ENCODE measurements at places on chromosomes 16 and 17.

- no peak for DNase-seq
These were observed 7.7 kb downstream of the CORO6 start for GRCh38 chr17:29615048-29615385.

DNA sequence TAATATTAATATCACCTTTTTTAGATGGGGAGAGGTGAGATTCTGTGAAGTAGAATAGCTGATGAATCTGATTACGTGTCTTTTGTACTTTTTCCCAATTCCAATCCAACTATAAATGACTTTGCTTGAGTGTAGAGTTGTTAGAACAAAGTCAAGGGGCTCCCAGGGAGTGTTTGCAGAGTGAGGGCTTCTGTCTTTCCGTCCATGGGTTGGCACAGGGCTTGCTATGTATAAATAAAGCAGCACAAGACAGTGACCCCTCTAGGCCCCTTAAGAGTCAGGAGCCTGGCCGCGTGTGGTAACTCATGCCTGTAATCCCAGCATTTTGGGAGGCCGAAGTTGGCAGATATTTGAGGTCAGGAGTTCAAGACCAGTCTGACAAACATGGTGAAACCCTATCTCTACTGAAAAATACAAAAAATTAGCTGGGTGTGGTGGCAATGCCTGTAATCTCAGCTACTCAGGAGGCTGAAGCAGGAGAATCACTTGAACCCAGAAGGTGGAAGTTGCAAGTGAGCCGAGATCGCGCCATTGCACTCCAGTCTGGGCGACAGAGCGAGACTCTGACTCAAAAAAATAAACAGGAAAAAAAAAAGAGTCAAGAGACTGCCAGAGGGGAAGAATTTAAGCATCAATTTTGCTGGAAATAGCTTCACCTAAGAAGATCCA is 127.9 kb upstream of the HS3ST3A1 start:
- no peak for DNase-seq

DNA sequence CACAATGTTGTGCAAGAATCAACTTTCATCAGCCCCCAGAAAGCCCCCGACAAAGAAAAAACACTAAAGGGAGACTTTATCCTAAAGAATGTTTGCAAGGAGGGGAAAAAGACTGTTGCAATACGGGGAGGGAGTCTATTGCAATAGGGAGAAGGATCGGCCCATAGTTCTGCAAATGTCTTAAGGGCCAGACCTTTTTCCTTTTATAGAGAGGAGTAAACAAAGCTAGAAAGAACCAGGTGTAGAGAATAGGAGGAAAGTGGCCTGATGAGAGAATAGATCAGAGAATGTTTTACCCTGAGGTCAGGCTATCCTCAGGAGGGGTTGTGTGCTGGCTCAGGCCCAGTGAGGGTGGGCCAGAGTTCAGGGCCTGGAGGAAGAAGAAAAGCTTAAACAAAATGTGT is 8.7 kb upstream of the CAVIN1 start:
- no peak for DNase-seq

- DNase-seq, result no peak
These were observed 37.4 kb downstream of the HIC1 start for GRCh38 chr17:2092253-2092652.

DNA sequence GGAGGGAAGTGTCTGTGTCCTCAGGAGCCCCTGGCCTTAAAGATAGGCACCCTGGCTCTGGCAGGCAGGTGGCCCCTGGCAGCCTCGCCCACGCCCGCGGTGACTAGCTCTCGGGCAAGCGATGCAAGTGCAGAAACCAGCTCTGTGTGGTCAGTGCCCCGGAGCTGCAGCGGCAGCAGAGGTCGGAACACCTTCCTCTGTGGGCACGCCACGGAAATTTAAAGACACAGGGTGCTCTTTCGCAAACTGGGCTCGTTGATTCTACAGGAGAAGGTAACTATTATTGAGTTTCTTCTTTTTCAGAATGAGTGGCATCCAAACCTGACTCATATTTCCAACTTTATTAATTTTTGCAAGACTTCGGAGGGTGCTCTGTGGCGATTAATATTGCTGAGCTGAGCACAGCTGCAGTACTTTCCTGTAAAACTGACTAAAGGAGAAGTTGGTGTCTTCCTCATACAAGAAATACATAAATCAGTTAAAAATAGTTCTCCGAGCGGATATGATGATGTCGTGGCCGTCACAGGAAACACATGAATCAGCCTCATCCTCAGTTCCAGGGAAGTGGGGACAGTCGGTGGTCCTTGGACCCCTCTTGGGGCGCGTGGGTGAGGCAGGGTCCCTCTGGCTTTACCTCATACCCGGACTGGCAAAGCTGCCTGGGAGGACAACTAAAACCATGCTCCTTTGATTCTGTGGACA is 120.2 kb downstream of the METRNL start:
- no peak for DNase-seq

GRCh38 chr17:39197380-39198185 is at the start of gene CACNB1:
Gene CACNB1, minus strand, starts transcription at chr17:39197669. Its CDS starts 174 bp downstream, at chr17:39197495.
- DNase-seq, result no peak

Data from HFF-Myc (cell line).